ENCODE measurements at places on chromosomes 7 and 10.

DNA sequence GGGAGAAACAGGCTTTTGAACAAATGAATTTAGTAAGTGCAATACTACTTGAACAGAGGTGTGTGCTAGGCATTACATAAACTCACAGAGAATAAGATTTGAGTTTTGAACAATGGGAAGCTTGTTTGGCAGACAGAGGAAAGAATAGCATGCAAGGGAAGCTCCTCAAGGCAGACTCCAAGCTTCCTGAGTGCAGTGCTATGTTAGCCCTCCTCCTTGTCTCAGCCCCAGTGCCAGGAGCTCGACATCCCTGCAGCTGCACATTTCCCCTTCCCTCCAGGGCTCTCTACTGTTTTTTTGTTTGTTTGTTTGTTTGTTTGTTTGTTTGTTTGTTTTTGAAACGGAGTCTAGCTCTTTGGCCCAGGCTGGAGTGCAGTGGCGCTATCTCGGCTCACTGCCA is 237.5 kb downstream of the IPMK start:
- no peak for DNase-seq

DNA sequence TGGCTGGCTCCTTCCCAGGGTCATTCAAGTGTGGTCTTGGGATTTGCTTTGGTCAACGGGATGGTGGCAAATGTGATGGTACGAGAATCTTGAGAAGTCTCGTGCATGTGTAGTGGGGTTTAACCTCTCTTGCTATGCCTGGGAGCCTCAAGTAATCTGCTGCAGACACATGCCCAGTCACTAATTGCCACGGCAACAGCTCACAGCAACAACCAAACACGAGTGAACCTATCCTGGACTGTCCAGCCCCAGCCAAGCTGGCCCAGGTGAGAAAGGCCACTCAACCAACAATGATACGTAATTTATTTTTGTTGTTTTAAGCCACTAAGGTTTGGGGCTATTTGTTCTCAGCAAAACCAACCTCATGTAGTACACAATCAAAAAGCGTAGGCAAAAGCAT is 38.1 kb upstream of the DDC start:
- no peak for DNase-seq

DNA sequence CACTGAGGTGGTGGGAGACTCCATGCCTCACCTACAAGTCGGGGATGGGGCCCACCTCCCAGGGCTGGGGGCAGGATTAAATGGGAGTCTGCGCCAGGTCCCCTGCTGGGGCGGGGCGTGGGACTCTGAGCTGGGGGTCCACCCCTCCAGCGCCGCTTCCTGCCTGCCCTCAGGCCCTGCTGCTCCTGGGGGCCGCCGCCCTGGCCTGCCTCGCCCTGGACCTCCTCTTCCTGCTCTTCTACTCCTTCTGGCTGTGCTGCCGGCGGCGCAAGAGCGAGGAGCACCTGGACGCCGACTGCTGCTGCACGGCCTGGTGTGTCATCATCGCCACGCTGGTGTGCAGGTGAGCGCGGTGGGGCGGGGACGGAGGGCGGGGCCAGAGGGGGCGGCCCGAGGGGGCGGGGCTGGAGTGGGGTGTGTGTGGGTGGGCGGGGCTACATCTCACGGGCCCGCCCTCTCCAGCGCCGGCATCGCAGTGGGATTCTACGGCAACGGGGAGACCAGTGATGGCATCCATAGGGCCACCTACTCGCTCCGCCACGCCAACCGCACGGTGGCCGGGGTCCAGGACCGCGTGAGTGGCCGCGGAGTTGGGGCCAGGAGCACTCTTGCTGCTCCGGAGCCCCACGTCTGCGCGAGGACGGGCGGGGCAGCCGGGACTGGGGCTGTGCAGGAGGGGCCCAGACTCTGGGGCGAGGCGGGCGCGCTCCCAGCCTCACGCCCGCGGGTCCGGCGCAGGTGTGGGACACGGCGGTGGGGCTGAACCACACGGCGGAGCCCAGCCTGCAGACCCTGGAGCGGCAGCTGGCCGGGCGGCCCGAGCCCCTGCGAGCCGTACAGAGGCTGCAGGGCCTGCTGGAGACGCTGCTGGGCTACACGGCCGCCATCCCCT is 15.1 kb downstream of the TTYH3 start:
- DNase-seq: no peak

GRCh38 chr10:25039531-25039930 is 23.1 kb downstream of the THNSL1 start:
- no peak for DNase-seq

DNA sequence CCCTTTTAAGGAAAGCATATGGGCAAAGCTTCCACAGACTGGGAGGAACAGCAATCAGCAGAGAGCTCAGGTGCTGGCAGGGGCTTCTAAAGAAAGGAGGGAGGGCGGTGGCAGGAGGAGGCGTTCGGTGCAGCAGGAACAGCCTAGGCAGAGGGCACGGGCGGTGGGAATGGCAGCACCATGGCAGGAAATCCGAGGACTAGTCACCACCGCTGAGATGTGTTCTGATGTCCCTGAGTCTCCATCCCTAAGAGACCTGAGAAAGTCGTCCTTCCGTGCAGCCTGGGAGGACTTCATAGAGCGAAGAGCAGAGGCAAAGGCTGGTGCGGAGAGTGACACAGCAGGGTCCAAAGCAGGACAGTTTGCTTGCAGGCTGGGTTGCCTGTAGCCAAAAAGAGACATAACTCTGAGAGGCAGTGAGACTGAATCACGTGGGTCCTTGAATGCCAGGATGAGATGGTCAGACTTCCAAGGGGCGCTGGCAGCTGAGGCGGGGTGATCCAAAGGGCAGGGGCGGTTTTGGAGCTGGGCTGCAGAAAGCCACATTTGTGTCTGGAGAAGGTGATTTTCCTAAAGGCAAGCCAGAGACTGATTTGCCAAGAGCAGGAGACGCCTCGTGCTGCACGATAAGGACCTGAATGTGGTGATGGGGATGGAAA is 35.8 kb upstream of the GRID1 start:
- DNase-seq: no peak

- no peak for DNase-seq
Measured at GRCh38 chr10:60139290-60139689, 232.9 kb upstream of the CCDC6 start.

DNA sequence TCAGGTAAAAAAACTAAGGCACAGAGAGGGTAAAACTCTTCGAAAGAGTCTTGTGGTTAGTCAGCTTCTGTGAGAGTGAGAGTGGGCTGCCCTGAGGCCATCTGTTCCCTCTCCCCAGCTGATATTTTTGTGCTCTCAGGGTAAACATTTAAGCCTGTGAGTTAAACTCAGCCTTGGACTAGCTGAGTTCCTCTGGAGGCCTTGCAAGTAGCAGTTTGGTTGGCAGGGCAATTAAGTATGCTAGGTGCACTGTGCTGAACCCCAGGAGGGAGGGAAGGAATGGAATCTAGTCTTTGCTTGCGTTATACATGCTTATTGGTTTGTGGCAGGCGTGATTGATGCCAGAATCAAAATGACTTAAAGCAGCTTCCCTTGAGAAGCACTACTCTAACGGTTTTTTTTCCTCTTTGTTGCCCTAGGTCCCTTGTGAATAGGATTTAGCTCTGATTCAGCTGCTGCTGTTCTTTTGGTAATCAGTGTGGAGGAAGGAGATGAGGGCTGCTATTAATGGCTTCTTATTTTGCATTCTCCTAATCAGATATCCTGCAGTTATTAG is 140.2 kb downstream of the AUTS2 start:
- no peak for DNase-seq

GRCh38 chr10:114398587-114399331 is 5.5 kb downstream of the AFAP1L2 start:
- no peak for DNase-seq

GRCh38 chr7:142323706-142324105 is 65.8 kb upstream of the PRSS58 start:
- no peak for DNase-seq

DNA sequence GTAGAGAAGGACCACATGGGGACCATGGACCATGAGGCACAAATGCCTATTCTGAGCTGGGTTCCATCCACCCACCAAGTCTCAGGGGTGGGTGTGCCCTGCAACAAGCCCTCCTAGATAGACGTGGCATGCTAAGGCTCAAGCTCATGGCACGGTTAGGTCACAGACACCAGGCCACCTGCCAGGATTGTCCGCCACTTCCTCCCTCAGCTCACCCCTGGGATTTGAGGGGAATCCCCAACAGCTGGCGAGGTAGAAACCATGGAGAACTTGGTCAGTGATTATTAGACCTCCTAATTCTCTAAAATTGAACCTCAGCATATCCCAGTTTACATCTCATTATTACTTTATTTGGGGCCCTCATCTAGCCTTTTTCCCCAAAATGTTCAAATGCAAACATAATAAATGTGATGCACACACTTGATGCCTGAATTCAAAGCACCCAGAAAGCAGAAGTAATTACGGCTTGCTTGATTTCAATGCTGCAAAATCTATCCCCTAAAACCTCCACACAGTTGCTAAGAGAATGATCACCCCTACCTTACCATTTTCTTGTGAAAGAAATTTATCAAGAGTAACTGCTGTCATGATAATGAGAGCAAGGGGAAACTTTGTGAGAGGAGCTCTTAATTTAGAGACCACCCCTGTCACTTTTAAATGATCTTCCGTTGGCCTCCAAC is 366.6 kb upstream of the PFKP start:
- DNase-seq: no peak

- no peak for DNase-seq
Measured at GRCh38 chr10:100976906-100977305, 7.6 kb downstream of the SEMA4G start.

- peak; percentile 82 for DNase-seq
Measured at GRCh38 chr10:22042557-22043326, 39.2 kb upstream of the DNAJC1 start.

GRCh38 chr7:154953006-154953684 is 49.8 kb downstream of the PAXIP1 start:
- DNase-seq: no peak

- DNase-seq: no peak
Measured at GRCh38 chr10:132677473-132678227, 108.3 kb downstream of the NKX6-2 start.

DNA sequence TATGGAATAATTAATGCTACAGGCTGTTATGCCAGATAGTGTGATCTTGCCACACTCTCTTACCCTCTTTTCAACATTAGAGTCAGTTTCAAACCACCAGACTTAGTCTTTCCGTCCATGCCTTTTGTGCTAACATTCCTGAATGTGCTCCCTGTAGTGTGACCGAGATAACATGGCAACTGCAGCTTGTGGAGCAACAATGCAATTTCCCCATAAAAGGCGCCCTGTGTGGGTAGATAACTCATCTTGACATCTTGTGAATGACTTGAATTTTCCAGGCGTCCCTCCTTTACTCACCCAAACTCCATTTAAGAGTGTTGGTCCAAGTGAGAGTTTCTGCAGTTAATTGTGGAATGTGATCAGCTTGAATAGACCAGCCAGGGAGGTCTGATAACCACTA is 99.6 kb downstream of the DNAH11 start:
- DNase-seq: no peak

GRCh38 chr7:114923403-114923713 is 1.5 kb downstream of the MDFIC start:
- DNase-seq: no peak

GRCh38 chr10:1615186-1615954 is 122.0 kb downstream of the ADARB2 start:
- no peak for DNase-seq

GRCh38 chr7:106464651-106465050 is 179.9 kb upstream of the NAMPT start:
- no peak for DNase-seq

DNA sequence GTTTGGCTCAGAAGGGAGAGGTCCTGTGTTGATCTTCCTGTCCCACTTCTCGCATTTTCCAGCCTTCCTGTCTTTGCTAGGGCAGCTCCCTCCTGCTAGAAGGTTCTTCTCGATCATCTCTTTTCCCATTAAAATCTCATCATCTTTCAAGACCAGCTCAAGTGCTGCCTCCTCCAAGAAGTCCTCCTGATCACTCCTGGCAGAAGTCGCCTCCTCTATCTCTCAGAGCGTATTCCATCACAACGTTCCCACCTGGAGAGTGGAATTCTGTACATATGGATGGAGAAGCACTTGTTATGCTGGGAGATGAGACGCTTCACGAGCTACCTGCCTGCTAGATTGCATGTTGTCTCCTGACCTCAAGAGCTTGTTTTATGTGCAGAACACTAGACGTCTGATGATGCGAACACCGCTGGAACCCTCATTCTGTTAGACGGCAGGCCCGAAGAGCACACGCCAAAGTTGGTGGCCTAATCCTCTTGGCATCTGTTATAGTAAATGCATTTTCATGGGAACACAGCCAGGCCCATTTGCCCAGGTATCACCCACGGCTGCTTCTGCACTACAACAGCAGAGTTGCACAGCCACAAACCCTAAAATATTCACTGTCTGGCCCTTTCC is 68.0 kb upstream of the INSIG1 start:
- DNase-seq: no peak

GRCh38 chr7:154836021-154836448 is 166.9 kb downstream of the PAXIP1 start:
- DNase-seq: no peak

DNA sequence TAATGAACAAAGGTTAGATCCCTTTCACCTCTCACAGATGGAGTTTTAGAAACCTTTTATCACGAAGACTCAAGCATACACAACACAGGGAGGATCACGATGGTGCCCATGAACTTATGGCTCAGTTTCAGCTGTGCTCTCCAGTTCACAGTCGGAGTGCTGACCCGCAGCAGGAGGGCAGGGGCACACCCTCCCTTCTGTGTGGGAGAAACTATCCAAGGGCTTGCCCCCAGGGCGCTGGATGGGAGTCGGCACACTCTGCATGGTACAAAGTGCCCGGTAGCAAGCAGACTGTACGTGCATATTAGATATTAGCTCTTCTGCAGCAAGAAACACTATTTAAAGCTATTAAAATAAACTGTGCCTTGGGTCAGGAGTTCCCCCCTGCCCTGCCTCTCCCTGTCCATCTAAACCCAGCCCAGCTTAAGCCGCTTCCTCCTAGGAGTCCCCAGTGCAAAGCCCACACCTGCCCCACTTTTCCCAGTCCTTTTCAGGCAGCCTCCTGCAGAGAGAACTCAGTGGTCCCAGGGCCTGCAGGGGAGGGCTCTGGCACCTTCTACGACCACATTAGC is 76.5 kb downstream of the CHST15 start:
- no peak for DNase-seq

- no peak for DNase-seq
Measured at GRCh38 chr10:113493882-113494301, 59.0 kb upstream of the HABP2 start.

DNA sequence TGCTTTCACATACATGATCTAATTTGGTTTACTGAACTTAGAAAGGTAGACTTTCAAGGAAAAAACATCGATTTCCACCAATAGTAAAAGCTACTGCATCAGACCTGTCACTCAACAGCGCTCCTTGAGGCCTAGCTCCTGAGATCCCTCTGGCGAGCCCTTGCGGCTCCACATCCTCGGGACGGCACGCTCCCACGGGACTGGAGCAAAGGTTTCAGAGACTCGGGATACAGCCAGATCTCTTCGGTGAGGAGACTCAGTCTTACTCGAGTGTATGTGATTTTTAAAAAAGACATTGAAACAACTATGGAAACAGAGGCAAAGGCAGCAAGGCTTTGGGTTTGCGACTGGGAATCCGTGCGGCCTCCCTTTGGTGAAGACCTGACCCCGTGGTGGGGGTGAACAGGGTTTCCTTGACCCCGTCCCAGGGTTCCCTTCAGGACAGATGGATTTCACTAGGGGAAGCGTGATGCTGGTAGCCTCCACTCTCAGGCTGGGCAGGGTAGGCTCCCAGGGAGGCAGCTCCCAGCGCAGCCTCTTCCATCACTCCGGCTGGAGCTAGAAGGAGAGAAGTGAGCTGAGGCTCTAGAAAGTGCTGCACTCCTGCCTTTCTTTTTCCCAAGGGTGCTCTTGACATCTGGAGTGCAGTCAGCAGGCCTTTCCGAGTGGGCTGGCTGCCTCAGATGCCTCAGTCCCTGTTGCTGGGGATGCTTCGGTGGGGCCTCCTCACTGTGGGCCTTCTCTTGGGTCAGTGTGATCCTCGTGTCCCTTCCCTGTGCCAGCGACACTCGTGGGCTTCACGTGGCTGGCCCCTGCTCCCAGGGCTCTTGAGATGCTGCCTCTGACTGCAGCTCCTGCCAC is 5.8 kb upstream of the ATP6V0E2 start:
- DNase-seq: no peak

Data from SHP77 treated with DMSO at 0.1 percent for 48 hours (cell line).